ENCODE measurements at places on chromosomes 16 and 17.

DNA sequence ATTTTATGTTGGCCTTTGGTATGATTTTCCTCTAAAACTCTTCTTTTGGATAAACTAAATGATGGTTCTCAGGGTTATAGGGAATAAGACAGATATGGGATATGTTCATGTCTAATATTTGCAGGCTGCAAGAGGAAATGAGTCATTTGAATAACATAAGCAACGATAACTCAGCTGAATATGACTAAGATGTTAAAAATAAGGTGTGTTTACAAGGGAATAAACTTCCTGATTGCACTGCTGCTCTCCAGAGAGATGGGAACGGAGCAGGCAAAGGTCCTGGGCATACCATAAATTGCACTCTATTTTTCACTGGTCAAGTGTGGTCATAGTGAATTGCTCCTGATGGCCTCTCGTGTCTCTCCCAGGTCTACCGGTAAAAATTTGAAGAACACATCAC lies 666.2 kb downstream of the TOX3 start:
- no peak for DNase-seq

DNA sequence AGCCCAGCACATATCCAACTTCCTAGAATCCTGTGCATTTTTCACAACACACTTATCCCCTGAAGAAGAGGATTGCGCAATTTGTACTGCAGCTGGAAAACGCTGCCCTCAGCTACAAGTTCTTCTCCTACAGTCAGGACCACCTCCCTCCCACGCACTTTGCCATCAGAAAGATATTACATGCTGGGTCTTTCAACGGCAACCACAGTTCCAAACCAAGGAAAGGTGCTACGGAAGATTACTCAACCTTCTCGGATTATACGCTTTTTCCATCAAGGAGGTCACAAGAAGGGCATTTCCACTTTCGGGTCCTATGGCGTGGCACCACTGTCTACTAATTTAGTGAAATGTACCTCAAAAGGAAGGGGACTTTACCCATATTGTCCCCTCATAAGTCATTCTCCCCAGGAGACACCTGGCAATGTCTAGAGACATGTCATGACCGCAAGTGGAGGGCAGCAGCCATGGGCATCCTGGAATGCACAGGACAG lies 35.2 kb downstream of the USP7 start:
- no peak for DNase-seq

DNA sequence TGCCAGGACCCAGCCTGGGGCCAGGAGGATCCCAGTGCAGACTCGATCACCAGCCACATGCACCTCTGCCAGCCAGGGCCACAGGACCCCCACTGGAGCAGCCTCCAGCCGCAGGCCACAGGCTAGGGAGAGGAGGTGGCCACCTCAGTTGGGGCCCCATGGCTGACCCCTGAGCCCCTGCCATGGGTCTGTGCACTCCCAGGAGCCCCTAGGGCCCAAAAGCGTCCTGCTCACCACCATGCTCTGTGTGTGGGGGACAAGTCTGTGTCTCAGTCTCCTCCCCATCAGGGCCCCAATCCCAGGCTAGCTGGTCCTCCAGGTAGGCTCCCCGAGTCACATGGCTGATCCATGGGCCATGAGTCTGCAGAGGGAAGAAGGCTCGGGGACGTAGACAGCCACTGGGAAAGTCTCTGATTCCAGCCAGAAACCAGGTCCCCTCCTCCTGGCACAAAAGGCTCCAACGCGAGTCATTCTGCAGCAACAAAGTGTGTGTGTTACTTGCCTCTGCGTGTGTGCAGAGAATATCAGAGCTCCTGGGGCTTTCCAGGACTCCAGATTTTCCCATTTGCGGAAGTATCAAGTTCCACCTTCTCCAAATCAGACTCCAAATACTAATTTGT lies 6.1 kb upstream of the PRSS8 start:
- no peak for DNase-seq

- no peak for DNase-seq
These were observed 2.2 kb downstream of the JUP start for GRCh38 chr17:41784207-41784744.

GRCh38 chr17:249236-249993 lies 68.0 kb upstream of the DOC2B start:
- no peak for DNase-seq

GRCh38 chr16:15837761-15838160 lies 19.1 kb downstream of the MYH11 start:
- no peak for DNase-seq

- DNase-seq = no peak
These were observed 24.9 kb downstream of the CBFB start for GRCh38 chr16:67053767-67054334.

GRCh38 chr17:49028271-49028670 lies 31.1 kb downstream of the IGF2BP1 start:
- DNase-seq = no peak

GRCh38 chr17:64038331-64039105 lies 18.1 kb upstream of the ICAM2 start:
- no peak for DNase-seq

DNA sequence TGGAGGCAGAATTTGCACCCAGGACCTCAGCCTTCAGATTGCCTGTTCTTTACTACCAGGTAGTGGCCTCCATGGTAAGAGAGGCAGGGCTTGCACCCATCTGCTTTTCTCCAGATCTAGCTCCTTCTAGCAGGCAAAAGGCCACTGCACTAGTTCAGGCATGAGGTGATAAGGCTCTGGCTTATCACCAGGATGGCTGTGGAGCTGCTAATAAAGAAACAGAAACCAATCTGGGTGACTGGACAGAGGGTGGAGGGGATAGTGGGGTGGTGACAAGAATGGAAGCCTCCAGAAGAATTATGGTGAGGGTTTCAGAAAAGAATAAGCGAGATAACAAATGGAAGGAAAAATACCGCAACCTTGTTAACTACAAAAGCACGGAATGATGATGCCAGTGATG lies 15.5 kb upstream of the SUPT4H1 start:
- no peak for DNase-seq

Data from tongue (tissue), 3 donors.